NCI-H524 treated with DMSO at 0.1 percent for 48 hours (cell line): ENCODE measurements at places on chromosomes 13 and 19.

- no peak for DNase-seq
Observed at GRCh38 chr13:20106742-20107141, 54.1 kb downstream of the GJA3 start.

DNA sequence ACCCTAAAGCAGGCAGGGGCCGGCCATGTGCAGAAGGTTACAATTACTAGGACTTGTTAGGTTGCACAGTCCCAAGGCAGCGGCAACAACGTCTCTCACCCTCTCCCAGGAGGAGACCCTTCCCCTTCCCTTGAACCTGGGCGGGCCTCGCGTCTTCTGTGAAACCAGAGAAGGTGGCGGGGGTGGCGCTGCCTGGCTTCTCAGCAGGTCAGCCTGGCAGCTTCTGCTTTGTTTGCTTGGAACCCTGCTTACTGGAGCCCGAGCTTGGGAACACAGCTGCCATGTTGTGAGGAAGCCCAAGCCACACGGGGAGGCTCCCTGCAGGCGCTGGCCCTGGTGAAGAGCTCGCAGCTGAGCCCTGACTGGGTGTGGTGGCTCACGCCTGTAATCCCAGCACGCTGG, 15.5 kb downstream of the MKNK2 start:
- DNase-seq: no peak

DNA sequence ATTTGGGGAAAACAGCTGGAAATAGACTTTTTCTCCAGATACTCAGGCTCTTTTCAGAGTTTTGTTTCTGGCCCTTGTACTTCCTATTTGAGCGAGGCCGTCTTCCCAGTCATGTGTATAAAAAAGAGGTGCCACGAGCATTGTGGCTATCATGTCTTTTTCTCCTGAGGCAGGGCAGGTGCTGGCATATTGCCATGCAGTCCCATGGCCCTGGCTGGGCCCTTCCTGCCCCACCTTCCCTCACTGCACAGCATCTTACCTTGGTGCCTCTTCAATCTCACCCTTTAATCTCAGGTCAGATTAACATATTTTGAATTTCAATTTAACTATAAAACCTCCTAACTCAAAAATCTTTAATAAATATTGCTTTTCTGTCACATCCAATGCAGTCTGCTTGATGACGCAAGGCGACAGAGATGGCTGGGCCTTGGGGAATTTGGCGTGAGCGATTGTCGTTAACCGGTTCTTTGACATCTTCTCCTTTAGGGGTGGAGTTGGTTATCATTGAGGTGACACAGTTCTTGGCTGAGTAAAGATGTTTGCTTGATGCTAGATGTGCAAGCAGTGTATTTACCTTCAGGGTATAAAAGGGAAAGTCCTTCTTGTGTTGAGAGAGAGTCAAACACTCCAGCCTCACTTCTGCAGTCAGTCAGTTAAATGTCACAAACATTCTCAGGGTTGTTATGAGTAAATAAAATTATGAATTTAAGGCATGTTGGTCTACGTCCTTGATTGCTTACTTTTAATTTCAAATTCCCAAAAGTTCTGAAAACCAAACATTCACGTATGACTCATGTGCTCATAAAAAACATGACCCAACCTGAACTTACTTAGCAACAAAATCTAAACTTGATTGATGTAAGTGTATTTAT, 289.9 kb downstream of the MYO16 start:
- DNase-seq: no peak

- DNase-seq: no peak
Observed at GRCh38 chr19:35760711-35761349, 2.9 kb downstream of the PROSER3 start.

DNA sequence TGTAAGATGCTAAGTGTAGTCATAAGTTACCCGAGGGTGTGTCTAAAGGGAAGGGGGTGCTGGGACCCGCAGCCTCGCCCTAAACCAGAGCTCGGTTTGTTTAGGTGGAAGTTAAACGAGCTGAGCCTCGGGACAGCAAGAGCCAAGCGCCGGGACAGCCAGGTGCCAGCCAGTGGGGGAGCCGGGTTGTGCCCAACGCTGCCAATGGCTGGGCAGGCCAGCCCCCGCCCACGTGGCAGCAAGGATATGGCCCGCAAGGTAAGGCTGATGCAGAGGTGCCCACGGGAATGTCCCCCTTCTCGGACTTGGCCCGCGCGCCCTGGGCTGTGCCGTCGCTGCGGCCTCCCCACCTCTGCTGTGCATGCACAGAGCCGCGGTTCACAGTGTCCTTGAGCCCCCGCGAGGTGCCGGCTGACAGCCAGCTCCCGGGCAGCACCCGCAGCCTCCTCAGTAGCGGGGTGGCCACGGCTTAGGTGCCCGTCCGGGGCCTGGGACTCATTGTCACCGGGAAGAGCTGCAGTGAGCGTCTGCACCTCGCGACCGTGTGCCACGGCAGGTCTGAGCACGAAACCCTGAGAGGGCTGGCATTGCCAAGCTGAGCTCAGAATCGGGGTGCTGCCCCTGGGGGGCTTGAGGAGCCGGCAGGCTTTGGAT, 9.3 kb upstream of the RPS15 start:
- DNase-seq: no peak
